ENCODE measurements at places on chromosomes 6 and 20. TPM values are rescaled to one million over a fixed set of nuclear protein-coding genes. Genes with fewer than 3 reads are reported as not detected.
A peak's percentile ranks its signal among the peaks of the same experiment; 100 is the strongest.

GRCh38 chr20:53598140-53599043 lies 4.8 kb upstream of the ZNF217 start:
- no peak for DNase-seq

GRCh38 chr6:135162678-135163439 lies 18.2 kb upstream of the MYB start:
- no peak for DNase-seq

- no peak for DNase-seq
Observed at GRCh38 chr6:7794509-7794908, 68.6 kb downstream of the BMP6 start.

DNA sequence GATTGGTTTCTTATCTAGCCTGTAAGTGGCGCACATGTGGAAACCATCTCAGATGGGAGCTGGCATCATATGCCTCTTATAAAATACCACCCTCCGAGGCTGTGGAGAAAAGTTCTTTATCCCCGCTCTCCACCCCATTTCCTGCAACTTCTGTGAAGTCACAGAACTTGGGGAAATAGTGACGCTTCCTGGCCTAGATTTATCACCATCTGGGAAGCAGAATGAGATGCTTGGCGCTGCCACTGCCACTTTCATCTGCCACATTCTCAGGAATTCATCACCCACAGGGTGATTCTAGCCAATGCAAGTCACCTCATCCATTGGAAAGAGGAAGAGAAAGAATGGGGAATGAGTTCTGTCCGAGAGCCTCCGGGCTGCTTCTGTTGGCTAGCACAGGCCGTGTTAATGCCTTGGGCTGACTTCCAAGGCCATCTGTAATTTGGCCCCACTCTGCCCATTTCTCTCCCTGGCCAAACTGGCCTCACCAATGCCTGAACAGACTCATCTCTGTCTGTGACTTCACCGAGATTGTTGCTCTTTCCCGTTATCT lies 148.8 kb upstream of the SOX4 start:
- no peak for DNase-seq

Gene PPIL1
- total RNA-seq: 58.4 TPM

- DNase-seq: no peak
Observed at GRCh38 chr20:34264141-34264540, 22.9 kb downstream of the ASIP start.

DNA sequence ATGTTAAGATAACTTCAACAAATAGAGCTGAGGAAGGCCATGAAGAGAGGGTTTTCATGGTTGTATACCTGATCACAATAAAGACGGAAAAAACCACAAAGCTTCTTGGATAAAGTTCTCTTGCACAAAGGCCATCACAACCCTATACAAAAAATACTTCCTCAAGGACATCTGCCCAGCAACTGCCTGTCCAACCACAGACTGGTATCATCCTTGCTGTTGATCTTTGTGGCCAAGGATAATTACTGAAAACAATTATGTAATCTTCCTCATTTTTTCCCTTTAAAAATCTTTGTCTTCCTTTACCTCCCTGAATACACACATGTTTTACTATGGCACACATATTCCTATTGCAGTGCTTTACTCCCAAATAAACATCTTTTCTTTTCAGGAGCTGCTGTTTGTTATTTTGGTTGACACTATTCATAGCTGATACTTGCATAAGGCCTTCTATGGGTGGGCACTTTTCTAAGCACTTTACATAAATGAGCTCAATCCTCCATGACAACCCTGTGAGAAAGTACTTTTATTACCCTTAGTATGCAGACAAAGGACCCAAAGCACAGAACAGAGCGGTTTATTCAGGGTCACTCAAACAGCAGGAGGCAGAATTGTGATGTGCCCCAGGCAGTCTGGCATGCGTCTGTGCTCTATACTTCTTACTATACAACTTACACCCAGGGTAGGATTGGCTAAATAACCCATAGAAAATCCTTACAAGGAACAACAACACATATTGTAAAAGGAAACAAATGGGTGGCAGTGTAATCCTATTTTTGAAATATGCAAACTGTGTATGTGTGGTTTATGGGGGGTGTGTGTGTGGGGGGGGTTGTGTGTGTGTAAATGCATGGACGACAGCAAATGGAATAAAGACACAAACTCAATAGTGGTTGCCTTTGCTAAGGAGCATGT lies 35.1 kb downstream of the SNRNP48 start:
- DNase-seq: no peak

- DNase-seq: no peak
Observed at GRCh38 chr6:776528-776931, 83.6 kb upstream of the EXOC2 start.

DNA sequence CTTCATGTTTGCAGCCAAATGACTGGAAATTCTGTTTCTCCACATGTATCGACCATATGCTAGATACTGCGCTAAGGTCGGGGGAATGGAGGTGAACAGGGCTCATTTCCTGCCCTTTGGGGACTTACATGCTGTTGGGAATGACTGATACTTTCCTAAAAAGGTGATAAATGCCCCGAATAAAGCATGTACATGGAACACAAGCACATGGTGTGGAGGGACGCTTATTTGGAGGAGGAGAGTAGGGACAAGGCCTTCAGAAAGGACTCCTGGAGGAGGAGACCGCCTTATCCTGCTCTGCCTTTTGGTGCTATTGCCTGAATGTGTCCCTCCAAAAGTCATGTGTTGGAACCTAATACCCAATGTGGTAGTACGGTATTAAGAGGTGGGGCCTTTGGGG lies 344.5 kb downstream of the PRL start:
- DNase-seq: no peak

Gene IPCEF1
- total RNA-seq: under 0.01 TPM

DNA sequence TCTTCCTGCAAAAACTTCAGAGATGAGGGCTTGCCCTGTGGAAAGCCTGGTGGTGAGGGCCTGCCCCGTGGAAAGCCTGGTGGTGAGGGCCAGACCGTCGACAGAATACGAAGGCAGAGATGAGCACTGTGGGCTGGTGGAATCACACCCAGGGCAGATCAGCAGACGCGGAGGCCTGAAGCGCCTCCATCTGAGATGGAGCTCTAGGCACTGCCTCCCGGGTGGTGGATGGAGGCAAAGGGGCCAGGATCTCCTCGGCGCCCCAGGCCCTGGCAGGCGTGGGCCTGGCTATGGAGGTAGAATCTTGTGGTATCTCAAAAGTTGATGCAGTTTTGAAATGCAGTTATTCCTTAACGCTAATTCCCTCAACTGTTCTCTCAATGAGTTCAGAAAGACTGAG lies 104.8 kb downstream of the PSMB1 start:
- DNase-seq: no peak

Gene TUBB1
- not detected for total RNA-seq

DNA sequence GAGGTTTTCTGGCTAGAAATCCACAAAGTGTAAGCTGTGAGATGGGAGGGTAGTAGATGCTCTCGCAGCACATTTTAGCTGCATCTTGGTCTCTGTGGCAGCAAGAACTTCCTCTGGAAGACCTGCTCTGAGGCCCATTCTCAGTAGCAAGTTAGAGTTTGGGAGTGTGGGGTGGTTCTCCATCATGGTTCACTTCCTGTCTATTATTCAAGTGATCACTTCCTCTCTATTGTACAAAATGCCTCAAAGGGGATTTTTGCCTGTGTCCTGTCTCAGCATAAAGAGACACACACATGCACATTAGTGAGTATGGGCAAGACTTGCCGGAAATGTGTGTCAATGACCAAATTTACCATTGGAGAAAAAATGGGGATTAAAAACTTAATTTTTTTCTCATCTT lies 42.5 kb downstream of the LYRM2 start:
- no peak for DNase-seq

DNA sequence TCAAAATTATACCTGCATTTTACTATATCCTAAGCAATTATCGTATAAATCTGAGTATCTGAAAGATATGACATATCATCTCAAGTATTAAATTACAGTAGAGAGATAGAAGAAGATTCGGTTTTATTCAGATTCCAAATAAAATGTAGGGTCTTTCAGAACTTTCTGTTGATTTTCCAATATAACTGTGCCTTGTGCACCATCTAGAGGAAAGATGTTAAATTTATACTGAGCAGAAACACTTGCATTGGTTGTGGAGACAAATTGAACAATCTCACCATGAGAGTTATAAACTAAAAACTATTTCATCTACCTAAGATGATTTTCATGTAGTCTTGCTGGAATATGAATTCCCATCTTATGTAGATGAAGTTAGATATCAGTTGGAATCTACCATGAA lies 26.8 kb upstream of the HSF2 start:
- DNase-seq: peak; percentile 6

DNA sequence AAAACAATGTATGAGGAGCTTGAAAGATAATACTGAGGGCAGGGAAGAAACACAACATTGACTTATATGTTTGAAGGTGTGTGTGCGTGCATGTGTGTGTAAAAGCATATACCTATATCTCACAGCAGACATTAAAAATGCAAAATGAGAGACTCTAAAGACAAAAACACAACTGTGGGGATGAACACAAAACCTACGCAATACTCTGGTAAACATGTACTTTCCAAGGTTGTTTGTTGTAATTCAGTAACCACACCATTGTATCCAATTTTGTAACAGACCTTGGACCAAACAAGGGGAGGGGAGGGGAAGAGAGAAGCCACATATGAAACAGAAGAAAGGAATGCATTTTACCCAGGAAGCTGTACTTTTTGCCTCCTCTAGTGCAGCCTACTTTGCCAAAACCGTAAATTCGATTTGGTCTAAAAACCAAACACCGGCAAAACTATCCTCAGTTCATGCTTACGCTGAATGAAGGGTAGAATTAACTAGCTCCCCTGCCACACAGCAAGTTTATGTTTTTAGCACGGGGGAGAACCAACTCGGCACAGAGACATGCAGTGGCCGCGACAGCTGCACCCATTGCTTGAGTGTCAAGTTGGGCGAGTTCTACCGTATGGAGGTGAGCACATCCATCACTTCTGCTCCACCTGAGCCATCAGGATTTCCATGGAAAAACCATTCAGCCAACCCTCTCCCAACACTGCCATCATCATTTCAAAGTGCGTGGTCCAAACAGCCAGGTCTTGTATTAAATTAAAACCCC lies 50.0 kb downstream of the CNKSR3 start:
- DNase-seq: peak; percentile 40

Gene CGA
- not detected for total RNA-seq

GRCh38 chr6:121851056-121851455 lies 415.6 kb downstream of the GJA1 start:
- DNase-seq: peak; percentile 17

DNA sequence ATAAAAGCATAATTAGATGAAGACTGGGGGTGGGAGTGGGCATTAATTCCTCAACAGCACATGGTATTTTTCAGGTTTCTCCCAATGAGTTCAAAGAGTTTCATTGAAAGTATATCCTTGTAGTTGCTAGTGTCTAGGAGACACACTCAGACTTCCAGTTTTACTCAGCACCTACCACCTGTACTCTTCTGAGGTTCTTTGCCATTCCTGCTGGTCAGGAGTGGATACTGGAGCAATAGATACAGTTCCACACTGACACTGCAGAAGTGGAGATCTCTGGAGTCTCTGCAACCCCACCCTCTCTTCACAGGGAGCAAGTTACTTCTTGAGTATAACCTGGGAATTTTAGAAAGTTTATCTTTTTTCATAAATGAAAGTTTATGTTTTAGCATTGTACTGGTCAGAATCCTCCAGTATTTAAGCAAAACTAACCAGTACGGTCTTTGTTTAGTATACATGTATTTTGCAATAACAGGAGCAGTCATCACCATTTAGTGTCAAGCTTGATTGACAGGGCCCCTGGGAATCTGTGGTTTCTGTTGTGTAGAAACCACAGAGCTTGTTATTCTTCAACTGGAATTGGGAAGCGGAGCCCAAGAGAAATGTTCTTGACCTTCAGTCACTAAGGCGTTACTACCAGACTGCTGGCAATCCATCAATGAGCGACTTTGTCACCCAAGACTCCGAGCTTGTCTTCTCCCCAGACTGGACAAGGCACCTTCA lies 148.1 kb downstream of the ZDHHC14 start:
- no peak for DNase-seq

Gene CST2
- total RNA-seq: not detected

GRCh38 chr6:47787620-47788497 lies 6.0 kb downstream of the OPN5 start:
- DNase-seq: peak; percentile 51

GRCh38 chr20:57241363-57241991 lies 25.0 kb downstream of the BMP7 start:
- no peak for DNase-seq

Gene RBBP8NL
- total RNA-seq: not detected

GRCh38 chr20:3559637-3560036 lies 88.8 kb downstream of the ATRN start:
- DNase-seq: no peak

DNA sequence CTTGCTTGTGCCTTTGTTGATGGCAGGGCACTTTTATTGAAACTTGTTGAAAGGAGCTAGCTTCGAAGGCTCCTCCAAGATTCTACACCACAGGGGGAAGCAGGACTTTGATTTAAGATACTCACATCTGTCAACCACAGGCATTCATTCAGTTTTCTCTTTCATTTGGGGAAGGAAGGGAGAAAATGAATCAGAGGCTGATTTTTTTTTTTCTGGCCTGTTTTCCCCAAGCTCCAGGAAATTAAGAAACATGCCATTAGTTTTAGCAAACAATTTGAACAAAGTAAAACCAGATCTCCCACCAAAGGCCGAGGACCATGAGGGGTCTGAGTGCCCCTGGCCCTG lies 8.7 kb upstream of the APCDD1L start:
- peak; percentile 49 for DNase-seq

Gene BANF2
- not detected for total RNA-seq

DNA sequence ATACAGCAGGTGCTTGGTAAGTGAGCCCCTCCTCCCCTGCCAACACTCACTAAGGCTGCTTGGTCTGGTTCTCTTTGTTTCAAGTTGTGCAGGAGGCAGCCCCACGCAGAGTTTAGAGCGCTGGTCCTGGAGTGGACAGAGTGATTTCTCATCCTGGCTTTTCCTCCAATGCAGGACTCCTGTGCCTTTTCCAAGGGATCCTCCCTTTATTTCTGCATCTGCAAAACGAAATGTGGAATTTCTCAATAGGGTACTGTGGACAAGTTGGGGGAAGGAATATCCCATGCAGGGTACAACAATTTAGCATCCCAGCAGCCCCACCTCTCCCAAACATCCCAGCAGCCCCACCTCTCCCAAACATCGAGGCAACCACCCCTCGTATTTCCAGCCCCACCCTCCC lies 30.6 kb upstream of the CCDC167 start:
- no peak for DNase-seq

DNA sequence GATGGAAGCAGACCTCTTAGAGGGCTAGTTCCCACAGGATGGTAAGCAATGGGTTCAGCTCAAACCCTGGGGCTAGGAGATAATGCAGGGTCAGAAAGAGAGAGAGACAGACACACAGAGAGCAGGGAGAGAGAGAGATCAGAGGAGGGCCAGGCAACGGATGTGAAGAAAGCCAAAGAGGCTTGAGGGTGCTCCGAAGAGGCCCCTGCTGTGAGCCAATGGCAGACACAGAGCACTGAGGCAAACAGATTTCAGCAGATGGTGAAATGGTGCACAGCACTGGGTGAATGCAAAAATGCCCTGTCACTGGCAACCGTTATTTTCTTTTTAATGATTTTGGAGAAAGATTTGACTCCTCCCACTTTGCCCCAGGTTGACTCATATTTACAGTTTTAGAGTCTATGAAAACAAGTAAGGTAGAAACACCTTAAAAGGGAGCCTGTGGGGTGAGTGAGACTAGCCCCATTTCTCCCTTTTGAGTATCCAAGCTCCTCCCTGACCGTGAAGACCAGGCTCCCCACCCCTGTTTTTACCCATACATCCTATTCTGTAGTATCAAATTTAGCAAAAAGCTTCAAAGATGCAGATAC lies 840 bp downstream of the DEFB132 start:
- DNase-seq: no peak

Gene OPN5
- total RNA-seq: not detected

Gene LAMA2
- total RNA-seq: 13.3 TPM

Data from IMR-90 (cell line).